ENCODE measurements at places on chromosomes 2 and 18.

GRCh38 chr2:241659150-241659739 is 21.8 kb downstream of the ATG4B start:
- peak; percentile 30 for DNase-seq

GRCh38 chr2:148067801-148068200 is 46.9 kb downstream of the MBD5 start:
- DNase-seq: no peak

DNA sequence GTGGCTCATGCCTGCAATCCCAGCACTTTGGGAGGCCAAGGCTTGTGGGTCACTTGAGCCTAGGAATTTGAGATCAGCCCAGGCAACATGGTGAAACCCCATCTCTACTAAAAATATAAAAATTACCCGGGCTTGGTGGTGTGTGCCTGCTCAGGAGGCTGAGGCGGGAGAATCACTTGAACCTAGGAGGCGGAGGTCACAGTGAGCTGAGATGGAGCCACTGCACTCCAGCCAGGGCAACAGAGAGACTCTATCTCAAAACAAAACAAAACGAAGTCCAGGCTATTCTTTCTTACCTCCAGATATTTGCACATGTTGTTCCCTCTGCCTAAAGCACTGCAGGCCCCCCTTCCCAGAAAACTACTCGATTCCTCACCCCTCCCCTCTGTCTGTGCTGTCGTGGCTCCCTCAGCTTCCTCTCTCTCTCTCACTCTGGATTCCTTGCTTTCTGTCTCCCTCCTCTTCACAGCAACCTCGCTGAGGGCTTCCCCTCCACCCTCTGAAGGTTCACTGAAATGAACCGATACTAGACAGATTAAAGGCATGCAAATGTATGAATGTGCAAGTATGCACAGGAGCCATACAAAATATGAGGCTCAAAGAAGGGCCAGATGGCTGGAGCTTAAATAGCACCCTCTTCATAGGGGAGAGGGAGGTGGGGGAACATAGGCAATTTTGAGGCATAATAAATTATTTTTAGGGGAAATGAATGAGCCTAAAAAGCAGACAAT is 18.5 kb downstream of the TMEM177 start:
- DNase-seq: no peak

GRCh38 chr2:173258701-173259100 is 96.0 kb upstream of the CDCA7 start:
- no peak for DNase-seq

- no peak for DNase-seq
These were observed 48.2 kb downstream of the SLC66A3 start for GRCh38 chr2:11203480-11203879.

- no peak for DNase-seq
These were observed 166.4 kb upstream of the PXDN start for GRCh38 chr2:1910592-1911246.

GRCh38 chr18:24795129-24795528 is 334.7 kb downstream of the HRH4 start:
- DNase-seq: no peak

GRCh38 chr2:138244501-138244925 is 257.1 kb upstream of the SPOPL start:
- DNase-seq: no peak

DNA sequence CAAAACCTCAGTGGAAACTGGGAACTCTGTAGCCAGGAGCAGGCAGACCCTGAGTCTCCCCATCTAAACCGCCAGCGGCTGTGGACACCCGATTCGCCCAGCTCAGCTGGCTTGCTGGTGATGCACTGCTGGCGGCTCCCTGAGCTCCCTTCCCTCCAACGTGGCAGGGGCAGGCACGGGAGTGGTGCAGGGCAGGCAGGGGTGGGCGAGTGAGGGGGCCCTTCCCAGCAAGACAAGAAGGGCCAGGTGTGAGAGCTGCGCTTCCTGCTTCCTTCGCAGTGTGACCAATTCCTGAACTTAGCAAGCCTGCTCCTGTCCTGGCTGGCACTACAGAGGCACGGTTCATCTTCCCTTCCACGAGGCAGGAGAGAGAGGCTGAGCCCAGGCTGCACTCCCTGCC is 12.3 kb upstream of the SEMA4C start:
- no peak for DNase-seq

GRCh38 chr2:40658941-40659340 is 207.1 kb upstream of the SLC8A1 start:
- no peak for DNase-seq

- DNase-seq: no peak
These were observed 155.8 kb upstream of the LRP1B start for GRCh38 chr2:142286618-142287017.

GRCh38 chr2:151931030-151931611 is 102.9 kb upstream of the ARL5A start:
- no peak for DNase-seq

GRCh38 chr2:216130346-216130971 is 21.3 kb downstream of the XRCC5 start:
- DNase-seq: no peak

DNA sequence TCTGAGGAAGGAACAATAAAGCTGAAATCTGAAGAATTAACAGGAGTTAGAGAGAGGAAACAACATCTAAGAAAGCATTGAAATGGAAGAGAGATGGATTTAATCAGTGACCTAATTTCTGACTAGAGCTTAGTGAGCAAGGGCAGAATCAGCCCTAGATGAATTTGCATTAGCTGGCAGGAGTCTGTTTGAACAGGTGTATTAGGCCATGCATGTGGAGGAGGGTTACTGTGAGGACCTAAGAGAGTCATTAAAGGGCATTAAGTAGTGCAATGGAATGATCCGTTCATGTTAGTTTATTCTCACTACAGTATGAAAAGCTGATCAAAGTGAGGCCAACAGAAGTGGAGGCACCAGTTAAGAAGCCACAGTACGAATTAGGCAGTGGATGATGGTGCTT is 285.3 kb downstream of the GRB14 start:
- DNase-seq: peak; percentile 33

DNA sequence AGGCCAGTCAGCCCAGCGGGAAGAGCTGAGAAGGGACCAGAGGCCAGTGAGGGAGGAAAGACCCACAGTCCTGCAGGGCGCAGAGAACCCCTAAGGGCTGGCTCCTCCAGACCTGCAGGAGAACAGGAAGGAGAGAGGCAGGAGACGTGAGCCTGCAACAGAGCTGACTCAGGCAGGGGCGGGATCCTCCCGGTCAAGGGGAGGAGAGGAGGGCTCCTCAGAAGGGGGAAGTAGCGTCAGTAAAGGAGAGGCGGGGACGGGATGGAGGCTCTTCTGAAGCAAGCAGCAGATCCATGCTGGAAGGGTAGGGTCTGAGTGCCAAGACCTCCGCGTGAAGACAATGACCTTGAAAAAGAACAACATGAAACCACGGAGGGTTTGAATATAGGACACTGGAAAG is 50.8 kb downstream of the TRABD2A start:
- DNase-seq: no peak

GRCh38 chr2:20634507-20635112 is 16.3 kb downstream of the HS1BP3 start:
- no peak for DNase-seq

- DNase-seq: peak; percentile 77
These were observed 222.8 kb upstream of the CDH7 start for GRCh38 chr18:65527879-65528633.

DNA sequence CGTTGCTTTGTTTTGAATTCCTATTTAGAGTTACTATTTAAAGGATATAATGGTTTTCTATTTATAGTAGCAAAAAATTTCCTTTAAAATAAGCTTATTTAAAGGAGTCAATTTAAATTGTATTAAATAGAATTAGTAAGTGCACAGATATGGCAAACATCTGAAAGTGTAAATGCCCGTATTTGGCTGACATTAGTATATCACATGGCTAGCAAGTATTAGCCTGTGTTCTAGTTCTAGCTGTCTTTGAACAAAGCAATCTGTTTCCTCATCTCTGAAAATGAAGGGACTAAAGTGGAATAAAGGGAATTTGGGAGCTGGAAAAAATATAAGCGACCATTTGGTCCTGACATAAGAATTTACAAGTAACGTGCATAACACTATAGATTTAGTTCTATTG is 32.2 kb downstream of the PELI1 start:
- no peak for DNase-seq

GRCh38 chr2:16279641-16280040 is 339.3 kb downstream of the MYCN start:
- no peak for DNase-seq

DNA sequence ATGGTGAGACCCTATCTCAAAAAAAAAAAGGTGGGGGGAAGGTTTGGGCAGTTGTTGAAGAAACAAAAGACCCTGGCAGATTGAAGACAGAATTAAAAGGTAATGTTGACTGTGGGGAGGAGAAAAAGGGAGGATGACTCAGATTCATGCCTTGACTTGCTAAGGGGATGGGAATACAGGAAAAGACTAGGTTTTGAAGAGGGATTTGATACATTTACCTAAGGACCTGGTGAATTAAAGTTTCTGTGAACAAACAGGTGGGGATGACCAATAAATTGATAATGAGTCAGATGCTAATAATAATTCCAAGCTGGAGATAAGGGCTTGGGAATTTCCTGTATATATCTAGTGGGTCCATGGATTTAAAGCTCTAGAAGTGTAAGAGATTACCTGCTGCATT is 27.6 kb downstream of the TTR start:
- no peak for DNase-seq

GRCh38 chr2:45259138-45259537 is 249.9 kb upstream of the SIX2 start:
- peak; percentile 95 for DNase-seq

DNA sequence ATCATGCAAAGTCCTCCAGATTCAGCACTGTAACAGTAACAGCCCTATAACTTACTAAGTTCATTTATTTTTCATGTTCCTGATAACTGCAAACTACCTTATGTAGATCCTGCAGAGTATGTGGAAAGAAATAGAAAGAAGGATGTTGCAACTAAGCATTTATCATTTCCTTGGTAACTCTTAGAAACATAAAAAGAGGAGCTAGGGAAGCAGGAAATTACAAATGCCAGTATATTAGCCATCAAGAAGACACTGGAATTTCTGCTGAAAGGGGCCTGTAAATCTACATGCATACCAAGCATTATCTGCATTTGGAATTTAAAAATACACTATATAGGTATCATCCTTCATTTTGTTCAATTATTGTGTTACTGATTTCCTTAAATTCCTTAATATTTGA is 66.8 kb downstream of the PDE11A start:
- DNase-seq: no peak

DNA sequence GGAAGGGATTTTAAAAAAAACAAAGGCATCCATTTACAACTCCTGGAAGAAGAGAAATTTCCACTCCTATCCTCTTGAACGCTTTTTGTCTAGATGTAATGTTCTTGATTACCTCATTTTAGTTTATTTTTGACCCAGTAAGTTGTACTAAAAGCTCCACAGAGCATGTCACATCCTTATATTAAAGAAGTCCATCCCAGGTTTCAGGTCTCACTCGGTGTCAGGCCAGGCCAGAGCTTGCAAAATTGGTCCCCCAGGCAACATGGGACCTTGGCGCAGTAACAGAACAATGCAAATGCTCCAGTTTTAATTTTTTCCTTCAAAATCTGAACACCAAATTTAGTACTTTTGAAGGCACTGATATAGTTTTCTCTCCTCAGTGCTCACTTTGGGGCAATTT is 218.4 kb upstream of the REV1 start:
- DNase-seq: no peak

DNA sequence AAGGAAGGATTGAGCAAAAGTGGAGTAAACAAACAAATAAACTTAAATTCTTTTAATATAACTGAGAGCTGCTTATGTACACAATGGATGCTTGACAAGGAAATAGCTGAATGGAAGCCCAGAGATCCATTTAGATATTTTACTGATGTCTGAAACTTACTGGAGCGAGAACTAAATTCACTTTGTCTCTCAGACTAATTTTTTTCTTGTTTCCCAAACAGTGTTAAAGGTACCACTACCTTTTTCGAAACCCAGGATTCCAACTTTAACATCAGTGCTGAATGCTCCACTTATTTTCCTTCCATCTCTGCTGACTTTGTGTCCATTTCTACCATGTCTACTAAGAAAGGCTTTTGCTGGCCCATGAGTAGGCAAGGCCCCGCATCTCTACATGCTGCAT is 4.0 kb downstream of the EFEMP1 start:
- DNase-seq: no peak

GRCh38 chr2:118830881-118831280 is 16.6 kb downstream of the EN1 start:
- no peak for DNase-seq

- no peak for DNase-seq
These were observed 69.4 kb upstream of the GPC1 start for GRCh38 chr2:240365971-240366471.

GRCh38 chr2:12236136-12236844 is 480.4 kb upstream of the TRIB2 start:
- DNase-seq: no peak

DNA sequence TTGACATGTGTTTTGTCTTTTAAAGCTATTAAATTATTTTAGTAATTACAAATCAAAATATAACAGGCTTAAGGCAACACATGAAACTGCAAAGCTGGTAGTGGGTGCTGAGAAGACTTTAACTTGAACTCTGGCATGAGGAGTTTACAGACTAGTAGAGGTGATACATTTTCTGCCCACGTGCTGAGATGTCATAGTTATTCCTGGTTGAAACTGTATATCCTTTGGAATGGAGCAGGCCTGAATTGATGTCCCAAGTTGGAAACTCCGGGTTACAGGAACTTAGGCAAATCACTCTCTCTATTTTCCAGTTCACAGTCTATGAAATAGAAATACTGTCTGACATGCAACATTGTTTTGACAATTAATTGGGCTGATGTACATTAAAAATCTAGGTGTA is 177.1 kb upstream of the NOL4 start:
- DNase-seq: no peak

DNA sequence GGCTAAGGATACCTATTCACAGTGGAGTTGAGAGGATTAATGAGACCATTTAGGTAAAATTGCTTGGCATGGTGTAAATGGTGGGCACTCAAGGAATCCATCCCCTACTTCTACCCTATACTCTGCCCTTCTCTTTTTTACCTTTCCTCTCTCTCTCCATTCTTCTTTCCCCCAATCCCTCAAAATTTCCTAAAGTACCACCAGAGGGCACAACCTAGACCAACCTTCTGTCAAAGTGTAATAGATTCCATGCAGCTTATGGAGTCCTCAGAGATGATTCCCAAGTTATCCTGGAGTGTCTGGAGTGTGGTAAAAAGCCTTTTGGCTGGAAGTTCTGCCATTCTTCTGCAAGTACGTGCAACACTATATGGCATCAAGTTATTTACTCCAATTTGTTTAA is 33.0 kb upstream of the CCDC195 start:
- DNase-seq: no peak

GRCh38 chr2:158131483-158131912 is 29.8 kb downstream of the UPP2 start:
- no peak for DNase-seq
